ENCODE measurements at places on chromosomes 3 and 15. TPM values are rescaled to one million over a fixed set of nuclear protein-coding genes. Genes with fewer than 3 reads are reported as not detected.

HYKK gene
- total RNA-seq, result 1.7 TPM

SERINC4 gene
- not detected for total RNA-seq

ACKR4 gene
- 4.7 TPM for total RNA-seq

ARHGEF26 gene
- 0.09 TPM for total RNA-seq

KBTBD12 gene
- not detected for total RNA-seq

CD276 gene
- total RNA-seq, result 90.9 TPM

FSIP1 gene
- 1.5 TPM for total RNA-seq

AMOTL2 gene
- 48.1 TPM for total RNA-seq

RARB gene
- total RNA-seq, result 11.7 TPM

CCDC9B gene
- total RNA-seq, result 18.8 TPM

ARPIN gene
- 11.3 TPM for total RNA-seq

SLC9C1 gene
- total RNA-seq, result not detected

IQCF5 gene
- not detected for total RNA-seq

TM4SF18 gene
- total RNA-seq, result under 0.01 TPM

SPINK8 gene
- total RNA-seq, result not detected

RASGRF1 gene
- total RNA-seq, result under 0.01 TPM

WDR82 gene
- total RNA-seq, result 56.0 TPM

ACP3 gene
- 1.4 TPM for total RNA-seq

PLA2G4F gene
- total RNA-seq, result under 0.01 TPM

PRSS50 gene
- total RNA-seq, result not detected

STRC gene
- total RNA-seq, result 0.09 TPM

LIPH gene
- under 0.01 TPM for total RNA-seq

GPR149 gene
- total RNA-seq, result not detected

RASGRP1 gene
- total RNA-seq, result not detected

SLC6A1 gene
- total RNA-seq, result not detected

CCDC39 gene
- 0.52 TPM for total RNA-seq

LTF gene
- total RNA-seq, result not detected

GOLGA8S gene
- under 0.01 TPM for total RNA-seq

SOX2 gene
- not detected for total RNA-seq

CAV3 gene
- total RNA-seq, result not detected

H1-8 gene
- total RNA-seq, result 0.17 TPM

GCSAM gene
- total RNA-seq, result not detected

MRPS25 gene
- 13.1 TPM for total RNA-seq
